ENCODE measurements at places on chromosomes 5 and 9.

GRCh38 chr5:68285851-68286611, 70.5 kb downstream of the PIK3R1 start:
- DNase-seq: no peak

GRCh38 chr9:27280860-27281259, 16.1 kb downstream of the EQTN start:
- DNase-seq: no peak

- DNase-seq: no peak
These were observed 663 bp upstream of the SMIM27 start for GRCh38 chr9:32551276-32552051.

- no peak for DNase-seq
These were observed 26.2 kb downstream of the CARNMT1 start for GRCh38 chr9:75001719-75002421.

DNA sequence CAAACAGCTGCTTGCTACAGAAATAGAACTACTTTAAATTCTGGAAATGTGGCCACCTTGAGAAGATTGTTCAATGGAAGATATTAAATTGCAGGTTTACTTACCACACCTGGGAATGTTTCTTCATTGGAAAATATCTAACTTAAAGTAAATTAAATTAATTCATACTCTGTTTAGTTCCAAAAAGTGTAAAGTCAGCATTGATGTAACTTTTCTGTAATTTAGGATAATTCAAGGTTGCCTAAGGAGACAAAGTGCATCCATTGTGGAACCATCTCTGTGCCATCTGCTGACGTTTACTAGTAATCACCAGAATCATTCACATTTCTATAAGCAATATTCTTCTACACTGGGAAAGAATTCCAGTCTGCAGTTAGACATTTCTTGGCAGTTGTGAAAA, 53.0 kb downstream of the FAM170A start:
- DNase-seq: no peak

- DNase-seq: no peak
These were observed 144.0 kb downstream of the CAAP1 start for GRCh38 chr9:26748449-26749058.

DNA sequence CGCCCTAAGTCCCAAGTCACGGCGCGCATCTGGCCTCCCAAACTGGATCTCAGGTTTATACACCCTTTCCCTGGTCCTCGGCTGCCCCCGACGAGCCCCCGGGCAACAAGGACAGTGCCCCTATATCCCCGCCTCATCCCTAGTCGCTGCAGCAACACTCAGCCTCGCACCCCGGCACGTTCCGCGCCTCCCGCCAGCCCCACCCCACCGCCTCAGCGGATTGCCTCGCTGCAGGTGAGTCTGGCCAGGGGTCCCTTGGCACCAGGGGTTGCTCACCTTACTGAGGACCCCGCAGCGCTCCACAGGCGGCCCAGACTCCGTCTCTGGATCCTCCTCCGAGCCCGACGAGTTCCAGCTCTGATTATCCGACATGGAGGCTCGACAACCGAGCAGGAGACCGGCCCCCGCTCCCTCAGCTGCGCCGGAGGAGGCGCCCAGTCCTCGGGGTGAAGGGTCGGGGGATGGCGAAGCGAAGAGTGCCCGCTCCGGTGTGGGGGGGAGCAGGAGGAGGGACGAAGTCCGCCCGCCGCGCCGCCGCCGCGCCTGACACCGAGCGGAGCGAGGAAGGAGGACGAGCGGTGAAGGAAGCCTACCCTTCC, 494 bp downstream of the CERT1 start:
- peak; percentile 32 for DNase-seq

- no peak for DNase-seq
These were observed 49.8 kb upstream of the OLFM1 start for GRCh38 chr9:135037521-135038250.

- DNase-seq: no peak
These were observed 63.0 kb upstream of the FCHO2 start for GRCh38 chr5:72892846-72893245.

DNA sequence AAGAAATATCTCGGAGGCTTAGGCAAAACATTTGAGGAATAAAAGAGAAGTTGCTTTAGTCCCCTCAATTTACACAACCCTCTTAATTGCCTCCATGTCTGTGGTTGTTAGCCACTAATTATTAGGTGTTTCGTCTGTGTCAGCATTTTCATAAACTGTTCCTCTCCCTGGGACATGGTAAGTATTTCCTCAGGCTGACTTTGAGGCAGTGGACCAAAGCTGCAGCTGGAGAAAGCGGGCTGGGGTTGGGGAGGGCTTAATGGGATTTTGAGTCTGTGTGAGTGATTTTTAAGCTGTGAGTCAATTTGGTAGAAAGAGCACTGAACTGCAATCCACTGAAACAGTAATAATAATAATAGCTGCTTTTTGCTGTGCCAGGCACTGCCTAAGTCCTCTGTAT, 13.0 kb upstream of the TTC1 start:
- DNase-seq: no peak

DNA sequence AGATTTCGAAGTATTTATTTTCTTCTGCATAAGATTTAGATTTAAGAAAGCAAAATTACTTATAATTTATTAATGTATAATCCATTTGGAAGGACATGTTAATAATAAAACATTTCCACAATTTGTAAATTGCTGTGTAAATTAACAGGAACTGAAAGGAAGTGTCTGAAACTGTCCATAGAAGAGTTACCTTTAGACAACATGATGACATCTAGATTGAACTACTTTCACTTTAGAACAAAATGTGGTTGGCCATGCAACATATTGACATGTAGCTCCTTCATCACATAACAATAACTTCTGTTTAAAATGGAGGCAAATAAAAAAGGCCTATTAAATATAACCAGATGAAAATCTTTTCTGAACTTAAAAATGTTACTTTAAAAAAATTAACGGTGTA, 1849.5 kb upstream of the ACO1 start:
- DNase-seq: no peak

- DNase-seq: no peak
These were observed 556.8 kb downstream of the RAB3C start for GRCh38 chr5:59139695-59140094.

DNA sequence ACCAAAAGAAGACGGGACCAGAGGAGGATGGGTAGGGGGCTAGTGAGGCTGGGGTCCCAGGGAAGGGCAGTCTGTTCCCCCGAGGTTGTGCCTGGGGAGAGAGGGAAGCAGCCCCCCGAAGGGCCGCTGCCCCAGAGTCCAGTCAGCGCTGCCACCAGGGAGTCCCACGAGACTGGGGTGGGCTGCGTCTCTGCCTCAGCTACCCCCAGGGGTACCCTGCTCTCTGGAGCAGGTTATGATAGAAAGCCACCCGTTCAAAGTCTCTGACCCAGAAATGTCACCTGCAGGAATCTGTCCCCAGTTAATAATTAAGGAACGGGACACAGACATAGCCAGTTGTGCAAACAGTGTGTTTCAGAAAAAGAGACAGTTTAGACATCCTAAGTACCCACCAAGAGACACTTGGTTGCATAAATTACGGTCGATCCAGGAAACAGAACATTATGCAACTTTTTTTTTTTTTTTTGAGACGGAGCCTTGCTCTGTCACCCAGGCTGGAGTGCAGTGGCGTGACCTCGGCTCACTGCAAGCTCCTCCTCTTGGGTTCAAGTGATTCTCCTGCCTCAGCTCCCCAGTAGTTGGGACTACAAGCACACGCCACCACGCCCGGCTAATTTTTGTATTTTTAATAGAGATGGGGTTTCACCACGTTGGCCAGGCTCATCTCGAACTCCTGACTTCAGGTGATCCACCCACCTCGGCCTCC, 10.7 kb upstream of the AGPAT2 start:
- DNase-seq: no peak

DNA sequence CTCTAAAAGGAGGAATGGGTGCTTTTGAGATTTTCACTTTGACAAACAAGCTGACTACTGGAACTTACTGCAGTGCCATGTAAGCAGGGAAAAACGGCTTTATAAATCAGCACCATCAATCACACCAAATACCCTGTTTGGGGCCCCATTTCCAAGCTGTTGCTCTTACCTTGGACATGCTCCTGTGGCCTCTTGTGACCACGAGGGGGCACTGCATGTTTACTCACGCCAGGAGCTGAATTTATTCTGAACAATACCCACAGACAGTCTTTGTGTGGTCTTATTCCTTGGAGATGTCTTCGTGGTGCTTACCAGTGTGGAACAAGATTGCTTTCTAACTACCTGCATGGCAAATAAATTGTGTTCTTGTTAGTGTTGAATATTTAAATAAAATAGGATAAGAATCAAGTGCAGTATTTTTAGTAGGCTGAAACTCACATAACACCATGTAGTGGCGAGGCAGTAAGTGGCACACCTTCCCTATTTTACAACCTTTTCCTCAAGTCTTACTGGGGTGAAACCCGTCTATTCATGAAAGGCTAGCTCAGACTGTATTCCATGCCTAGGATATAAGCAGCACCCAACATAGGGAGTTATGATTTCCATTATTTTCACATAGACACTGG, 155.5 kb upstream of the NMUR2 start:
- no peak for DNase-seq

GRCh38 chr9:3277200-3277599, 248.6 kb downstream of the RFX3 start:
- no peak for DNase-seq

DNA sequence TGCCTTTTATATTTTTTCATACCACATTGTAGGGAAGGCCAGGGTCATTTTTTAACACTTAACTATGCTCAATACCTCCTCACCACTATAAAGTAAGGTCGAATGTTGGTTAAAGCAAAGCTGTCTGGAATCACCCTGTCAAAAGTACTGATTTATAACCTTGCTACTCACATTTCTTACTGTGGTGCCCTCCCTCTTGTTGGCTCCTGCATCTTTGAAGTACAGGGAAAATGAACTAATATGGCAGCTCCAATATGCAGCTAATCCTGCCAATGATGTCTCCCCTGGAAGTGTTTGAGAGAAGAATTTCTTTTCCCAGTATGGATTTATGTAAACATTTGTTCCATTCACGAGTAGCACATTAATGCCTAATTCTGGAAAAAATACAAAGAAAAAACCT, 108.4 kb upstream of the RPS23 start:
- no peak for DNase-seq

DNA sequence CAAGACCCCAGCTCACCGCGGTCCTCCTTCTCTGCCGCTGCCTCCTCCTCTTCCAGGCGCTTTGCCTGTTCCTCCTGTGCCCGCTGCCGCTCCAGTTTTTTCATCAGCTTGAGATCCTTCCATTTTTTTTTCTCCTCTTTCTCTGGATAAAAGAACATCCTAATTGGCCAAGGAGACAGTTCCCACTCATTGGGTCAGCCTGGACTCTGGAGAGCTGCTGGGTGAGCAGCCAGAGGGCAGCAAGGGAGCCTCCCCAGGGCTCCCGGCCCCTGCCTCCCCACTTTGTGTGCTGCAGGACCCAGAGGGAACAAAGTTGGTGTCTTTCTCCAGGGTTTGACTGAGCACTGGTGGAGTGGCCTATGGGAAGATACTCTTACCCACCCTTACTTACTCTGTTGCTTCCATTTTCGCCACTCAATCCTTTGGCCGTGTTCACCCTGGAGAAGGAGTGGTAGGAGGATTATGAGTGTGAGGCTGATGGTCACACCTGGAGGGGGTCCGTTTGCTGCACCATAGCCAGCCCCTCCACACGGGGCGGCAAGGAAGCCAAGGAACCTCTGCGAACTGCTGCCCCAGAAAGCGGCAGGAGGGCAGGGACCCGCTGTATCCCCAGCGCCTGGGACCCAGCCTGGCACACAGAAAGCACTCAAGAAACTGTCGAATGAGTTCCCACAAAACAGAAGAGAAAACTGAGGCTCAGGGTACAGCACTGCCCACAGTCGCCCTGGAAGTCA, 708 bp downstream of the SPOUT1 start:
- DNase-seq: no peak

- DNase-seq: no peak
These were observed 63.5 kb downstream of the DUSP1 start for GRCh38 chr5:172707285-172708182.

GRCh38 chr5:144844086-144844485, 673.4 kb downstream of the KCTD16 start:
- no peak for DNase-seq

DNA sequence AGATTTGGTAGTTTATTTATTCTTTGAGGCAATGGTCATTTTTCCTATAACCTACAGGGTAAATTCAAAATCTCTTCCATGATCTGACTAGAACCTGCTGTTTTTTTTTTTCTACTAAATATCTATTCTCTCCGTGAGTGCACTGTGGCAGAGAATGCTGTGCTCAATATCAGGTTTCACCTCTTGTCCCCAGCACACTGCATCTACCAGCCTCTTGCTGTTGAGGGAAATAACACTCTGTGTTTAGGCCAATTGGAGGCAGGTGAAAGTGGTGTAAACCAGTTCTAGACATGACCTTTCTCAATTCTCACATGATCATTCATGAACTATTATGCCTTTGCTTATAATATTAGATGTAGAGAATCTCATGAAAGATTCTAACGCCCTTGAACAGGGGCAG, 2365.9 kb downstream of the MAT2B start:
- no peak for DNase-seq

DNA sequence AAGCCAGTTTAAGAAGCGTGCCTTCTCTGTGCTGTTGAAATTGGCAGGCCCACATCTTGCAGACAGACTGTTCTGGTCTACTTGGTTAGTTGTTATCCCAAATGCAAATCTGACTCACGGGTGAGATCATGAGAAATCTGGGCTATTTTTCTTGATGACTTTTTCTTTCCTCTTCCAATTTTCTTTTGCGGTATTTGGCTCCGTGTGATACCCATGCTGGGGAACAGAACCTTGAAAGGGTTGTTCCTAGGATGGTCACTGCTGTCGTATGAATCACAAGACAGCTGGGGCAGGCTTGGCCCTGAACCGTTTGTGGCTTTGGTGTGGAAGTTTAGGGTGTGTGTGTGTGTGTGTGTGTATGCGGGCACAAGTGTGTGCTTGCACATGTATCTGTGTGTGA, 24.6 kb downstream of the PDZD2 start:
- no peak for DNase-seq

DNA sequence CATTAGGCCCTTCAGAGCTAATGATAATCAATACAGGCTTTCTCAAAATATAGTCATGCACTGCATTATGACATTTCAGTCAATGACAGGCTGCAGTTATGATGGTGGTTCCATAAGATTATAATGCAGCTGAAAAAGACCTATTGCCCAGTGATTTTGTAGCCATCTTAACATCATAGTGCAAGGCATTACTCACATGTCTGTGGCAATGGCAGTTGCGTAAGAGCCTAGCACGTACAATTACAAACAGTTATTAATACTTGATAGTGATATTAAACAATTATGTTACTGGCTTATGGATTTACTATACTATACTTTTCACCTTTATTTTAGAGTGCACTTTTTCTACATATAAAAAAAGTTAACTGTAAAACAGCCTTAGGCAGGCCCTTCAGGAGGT, 214.8 kb downstream of the ISL1 start:
- DNase-seq: no peak

- no peak for DNase-seq
These were observed 14.1 kb upstream of the RAPGEF6 start for GRCh38 chr5:131649161-131649560.

DNA sequence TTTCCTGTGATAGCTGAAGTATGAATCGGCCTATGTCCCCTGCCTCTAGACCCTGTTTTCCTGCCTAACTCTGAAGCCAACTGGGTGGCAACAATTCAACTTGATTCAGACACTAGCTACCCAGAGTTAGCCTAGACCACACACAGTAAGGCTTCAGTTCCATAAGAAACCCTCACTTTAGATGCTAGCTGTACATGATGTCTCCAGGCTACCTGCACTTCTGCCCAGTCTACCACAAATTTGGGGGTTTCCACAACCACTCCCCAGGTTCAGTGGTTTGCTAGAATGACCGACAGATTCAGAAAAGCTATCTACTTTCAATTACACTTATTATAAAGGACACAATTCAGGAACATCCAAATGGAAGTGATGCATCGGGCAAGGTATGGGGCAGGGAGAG, 119.4 kb upstream of the VLDLR start:
- no peak for DNase-seq

- DNase-seq: no peak
These were observed 18.9 kb downstream of the KIF24 start for GRCh38 chr9:34310215-34310614.
